ENCODE measurements at places on chromosomes 3 and 15.

DNA sequence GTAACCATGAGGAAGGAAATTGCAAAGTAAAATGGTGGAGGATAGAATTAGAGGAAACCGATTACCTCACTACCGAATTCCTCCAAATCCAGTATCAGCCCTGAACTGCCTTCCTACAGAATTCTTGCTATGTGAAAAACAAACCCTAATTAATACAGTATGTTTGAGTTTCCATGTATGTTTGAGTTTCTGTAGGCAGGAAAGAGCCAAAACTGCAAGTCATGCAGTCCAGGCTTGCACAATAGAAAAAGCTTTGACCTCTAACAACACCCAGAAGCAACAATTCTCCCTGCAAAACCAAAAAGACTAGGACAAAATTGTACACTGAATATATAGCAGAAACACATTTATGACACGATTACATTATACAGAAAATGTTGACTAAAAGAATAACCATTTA, 614.8 kb downstream of the DIPK2A start:
- no peak for DNase-seq

DNA sequence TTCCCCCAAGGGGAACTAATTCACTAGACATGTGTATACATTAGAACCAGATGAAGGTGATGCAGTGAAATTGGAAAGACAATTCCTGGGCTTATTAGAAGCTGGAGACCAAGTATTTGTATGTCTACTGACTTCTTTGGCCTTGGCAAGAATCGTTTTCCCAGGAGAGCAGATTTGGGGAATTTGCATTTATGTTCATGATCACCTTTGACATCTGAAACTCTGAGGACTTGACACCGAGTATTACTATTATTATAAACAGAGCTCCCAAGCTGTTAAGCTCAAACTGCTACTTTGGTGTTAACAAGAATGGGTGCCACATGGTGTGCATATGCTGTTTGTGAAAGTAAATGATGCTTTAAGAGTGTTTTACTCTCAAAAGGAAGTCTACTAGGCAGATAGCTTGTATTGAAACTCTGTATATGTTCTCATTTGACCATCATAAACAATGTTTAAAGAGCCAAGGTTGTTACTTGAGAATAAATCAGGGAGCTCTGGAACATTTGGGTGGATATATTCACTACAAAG, 519.8 kb upstream of the GOLIM4 start:
- DNase-seq = no peak

DNA sequence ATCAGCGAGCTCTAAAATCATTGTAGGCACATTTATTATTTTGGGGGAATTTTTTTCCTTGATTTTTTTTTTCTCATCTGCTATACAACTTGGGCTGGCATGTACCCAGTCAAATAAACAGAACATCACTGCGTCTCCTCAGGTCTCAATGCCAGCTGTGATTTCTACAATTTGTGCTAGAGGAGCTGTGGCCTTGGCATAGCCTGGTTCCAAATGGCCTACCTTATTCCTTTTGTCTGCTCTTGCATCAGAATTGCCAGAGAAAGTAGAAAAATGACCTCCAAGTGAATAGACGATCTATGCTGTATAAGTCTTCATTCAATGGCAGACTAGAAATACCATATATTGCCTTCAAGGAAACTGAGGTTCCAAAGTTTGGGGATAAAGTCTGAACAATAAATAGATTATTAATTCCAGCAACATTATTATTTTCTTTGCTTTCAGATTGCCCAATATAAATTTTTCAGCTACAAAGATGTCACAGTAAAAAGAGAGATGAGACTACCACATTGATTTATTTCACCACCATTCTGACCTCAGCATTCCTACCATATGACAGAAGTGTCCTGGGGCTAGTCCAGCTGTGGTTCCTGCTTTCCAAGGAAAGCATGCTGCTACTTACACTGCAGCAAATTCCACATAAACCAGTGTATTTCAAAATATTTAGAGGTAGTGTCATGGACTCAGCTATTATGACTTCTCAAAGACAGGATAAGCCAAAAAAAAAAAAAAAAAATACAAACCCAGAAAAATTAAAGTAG, 493.9 kb upstream of the ZNF385D start:
- no peak for DNase-seq

- no peak for DNase-seq
These were observed 164.6 kb upstream of the PFN2 start for GRCh38 chr3:150135287-150135721.

GRCh38 chr3:179852142-179852905, 184.4 kb downstream of the PEX5L start:
- peak; percentile 15 for DNase-seq

DNA sequence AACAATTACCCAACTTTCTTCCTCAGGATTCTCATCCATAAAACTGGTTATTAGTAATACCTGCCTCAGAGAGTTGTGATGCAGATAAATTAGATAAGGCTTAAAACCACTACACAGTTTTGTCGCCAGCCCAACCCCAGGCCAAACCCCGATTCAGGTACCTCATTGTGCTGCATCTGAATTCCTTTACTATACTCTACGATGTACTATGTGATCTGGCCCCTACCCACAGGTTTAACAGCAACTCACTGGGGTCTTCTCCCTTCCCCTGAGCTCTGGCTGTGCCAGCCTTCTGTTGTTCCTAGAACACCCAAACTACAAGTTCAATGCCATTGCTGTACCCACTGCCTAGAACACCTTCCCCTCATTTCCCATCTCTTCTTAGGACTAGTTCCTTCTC, 64.6 kb downstream of the MYO5A start:
- no peak for DNase-seq

DNA sequence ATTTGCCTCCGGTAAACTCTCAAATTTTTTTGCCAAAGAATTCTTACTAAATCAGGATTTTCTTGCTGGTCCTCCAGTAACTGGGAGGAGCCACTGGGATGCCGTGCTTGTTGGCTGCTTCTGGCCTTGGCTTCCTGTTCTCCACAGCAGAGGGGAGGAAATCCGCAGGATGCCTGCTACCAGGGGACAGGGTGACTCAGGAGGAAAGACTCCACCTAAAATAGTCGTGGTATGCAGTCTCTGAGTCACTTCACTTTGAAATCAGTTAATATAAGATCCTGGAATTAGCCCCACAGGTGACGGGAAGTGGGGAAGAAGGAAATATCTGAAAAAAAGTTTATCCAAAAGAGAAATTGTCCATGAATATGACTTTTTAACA, 6.5 kb upstream of the TM4SF18 start:
- no peak for DNase-seq

GRCh38 chr15:64110950-64111678, 15.3 kb downstream of the SNX1 start:
- no peak for DNase-seq

- no peak for DNase-seq
These were observed 5.2 kb upstream of the GATA2 start for GRCh38 chr3:128498127-128498626.

DNA sequence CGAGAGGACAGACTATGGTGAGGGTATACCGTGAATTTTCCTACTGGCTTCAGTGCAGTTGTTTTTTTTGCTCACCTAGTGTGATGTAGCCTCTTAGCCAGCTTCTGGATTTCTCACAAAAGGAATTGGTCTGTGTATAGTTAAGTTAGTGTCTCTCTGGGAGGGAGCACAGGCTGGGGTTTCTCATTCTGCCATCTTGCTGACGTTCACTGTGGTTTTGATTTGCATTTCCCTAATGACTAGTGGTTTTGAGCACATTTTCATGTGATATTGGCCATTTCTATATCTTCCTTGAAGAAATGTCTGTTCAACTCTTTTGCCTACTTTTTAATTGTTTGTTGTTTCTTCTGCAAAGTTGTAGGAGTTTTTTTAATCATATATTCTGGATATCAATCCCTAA, 2.2 kb upstream of the CD86 start:
- DNase-seq = peak; percentile 78

DNA sequence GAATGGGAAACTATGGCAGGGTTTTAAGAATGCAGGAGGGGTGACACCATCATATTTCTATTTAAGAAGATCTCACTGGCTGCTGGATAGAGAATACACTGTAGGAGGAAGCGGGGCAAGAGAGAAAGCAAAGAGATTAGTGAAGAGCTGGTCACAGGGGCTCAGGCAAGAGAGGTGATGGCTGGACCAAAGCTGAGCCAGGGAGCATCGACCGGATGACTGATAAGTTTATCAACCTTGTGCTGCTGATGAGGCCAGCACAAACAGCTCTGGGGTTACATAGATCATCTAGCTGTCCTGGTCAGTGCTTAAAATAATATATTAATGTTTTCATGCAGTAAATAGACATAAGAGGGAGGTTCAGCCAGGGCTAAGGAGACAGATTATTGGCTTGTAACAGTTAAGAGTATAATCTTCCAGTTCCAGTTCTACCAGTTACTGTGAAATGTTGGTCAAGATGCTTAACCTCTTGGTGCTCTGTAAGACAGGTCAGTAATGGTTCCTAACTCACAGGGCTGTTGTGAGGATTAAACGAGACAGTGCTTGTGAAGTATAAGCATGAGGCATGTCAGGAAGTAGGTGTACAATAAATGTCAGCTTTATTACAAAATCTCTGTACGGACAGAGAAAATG, 201.0 kb upstream of the FEZF2 start:
- no peak for DNase-seq

DNA sequence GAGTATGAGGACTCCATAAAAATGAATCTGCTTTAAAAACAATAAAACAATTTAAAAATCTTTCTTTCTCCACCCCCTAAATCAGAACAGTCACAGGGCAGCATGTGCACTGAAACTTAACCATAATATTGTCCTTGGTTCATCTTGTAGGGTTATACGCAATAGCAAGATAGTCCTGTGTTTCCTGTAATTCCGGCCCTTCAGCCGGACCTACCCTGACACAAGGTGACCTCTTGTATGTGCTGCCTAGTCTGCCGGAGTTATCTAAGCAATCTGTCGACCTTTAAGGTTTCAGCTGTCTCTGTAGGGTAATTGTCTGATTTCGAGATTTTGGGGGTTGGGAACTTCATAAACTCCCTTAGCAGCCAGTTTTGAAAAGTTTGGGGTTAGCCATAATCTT, 99.9 kb downstream of the DHX36 start:
- DNase-seq = no peak

DNA sequence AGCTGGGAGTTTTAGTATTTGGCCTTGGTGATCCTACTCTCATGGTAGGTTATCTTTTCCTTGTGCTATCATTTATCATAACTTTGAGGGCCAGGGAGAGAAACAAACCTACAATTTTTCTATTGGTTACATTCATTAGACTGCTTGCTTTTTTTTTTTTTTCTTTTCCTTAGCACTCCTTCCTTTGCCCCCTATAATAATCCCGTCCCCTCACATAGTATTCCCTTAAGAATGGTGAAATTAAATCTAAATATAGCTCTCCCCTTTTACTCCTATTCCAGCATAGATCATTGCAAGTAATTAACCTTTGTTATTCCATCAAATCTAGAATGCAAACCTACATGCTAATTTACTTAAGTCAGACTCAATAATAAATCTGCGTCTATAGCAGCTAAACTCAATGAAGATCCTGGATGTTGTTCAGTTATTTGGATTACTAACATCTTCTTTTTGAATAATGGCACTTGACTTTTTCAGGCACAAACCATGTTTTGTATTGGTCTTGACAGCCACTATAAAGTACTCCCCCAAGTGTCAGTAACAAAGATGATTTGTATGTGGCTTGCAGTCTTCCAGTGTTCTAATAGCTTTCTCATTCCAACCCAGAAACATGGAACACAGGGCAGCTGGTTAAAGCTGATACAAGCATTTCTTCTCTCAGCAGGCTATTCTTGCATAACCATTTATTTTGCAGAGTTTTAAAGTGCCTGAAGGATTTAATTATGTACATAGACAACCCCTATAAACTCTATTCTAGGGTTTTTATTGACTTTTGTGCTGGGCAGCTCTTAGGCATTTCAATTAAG, 420.6 kb downstream of the MECOM start:
- DNase-seq = no peak

DNA sequence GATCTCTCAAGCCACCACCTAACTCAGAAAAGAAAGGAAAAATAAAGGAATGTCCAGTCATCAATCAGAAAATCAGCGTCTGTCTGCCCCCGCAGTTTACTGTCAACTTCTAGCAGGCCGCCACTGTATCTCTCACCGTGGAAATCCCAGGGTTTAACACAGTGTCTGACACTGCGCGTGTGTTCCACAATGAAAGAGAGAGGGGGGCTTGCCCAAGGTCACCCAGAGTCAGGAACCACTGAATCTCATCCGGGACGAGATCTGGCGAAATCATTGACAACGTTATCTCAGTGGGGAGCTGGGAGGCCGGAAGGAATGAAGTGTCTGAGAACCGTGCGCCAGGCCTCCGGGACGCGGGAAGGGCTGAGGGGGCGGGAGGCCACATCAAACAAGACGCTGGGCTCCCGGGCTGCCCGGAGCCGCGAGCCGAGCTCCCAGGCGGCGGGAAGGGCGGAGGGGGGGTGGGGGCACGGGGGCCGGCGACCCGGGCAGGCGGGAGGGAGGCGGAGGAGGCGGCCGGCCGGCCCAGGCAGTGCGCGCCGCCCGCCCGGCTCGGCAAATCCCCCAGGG, 2.2 kb upstream of the HES1 start:
- peak; percentile 51 for DNase-seq

- DNase-seq = peak; percentile 94
These were observed at the start of gene TRPC1 for GRCh38 chr3:142723968-142724681. Gene TRPC1, plus strand, starts transcription at chr3:142724034. Its CDS starts 526 bp downstream, at chr3:142724560.

GRCh38 chr15:43808960-43809678, 8.7 kb downstream of the HYPK start:
- DNase-seq = peak; percentile 90

DNA sequence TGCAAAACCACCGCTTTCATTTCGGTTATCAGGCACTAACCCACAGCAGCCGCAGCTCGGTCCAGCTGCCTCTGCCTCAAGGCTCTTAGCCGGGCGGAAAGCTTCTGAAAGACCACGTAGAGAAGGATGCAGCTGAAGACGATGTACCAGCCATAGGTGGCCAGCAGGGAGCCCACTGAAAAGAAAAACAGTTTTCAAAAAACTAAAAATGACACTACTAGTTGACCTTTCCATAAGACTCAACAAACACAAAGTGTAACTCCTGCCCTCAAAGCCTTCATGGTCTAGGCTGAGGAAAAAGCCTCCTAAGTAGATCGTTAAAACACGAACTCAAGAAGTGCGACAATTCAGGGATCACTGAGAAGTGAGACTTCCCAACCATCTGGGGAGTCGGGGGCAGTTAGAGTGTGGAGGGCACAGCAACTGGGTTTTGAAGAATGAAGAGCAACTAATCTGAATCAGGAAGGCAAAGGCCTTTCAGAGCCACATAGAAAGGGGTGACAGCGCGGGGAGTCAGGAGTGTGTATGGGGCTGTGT, 716 bp downstream of the SELENOS start:
- peak; percentile 78 for DNase-seq

Measured in NAMALWA (cell line).